ENCODE measurements at places on chromosomes 2 and 18. TPM values are rescaled to one million over a fixed set of nuclear protein-coding genes. Genes with fewer than 3 reads are reported as not detected.

Gene ANTXR1
- 8.8 TPM for total RNA-seq

Gene GRB14
- total RNA-seq = 3.9 TPM

Gene TRABD2A
- total RNA-seq = 0.59 TPM

Gene CDH19
- not detected for total RNA-seq

Gene ZAP70
- not detected for total RNA-seq

Gene FIGLA
- total RNA-seq = not detected

Gene GATA6
- total RNA-seq = 11.9 TPM

Gene TTN
- 2.7 TPM for total RNA-seq

Gene RNF144A
- total RNA-seq = 2.5 TPM

Gene GPR39
- total RNA-seq = not detected

Gene RGPD3
- 0.20 TPM for total RNA-seq

Gene GRP
- total RNA-seq = not detected

Gene PROKR1
- total RNA-seq = not detected

Gene CNTNAP5
- not detected for total RNA-seq

Gene C1GALT1C1L
- 0.20 TPM for total RNA-seq

Gene COL6A3
- 0.14 TPM for total RNA-seq

Gene CPS1
- total RNA-seq = 18.0 TPM

Gene REG3A
- not detected for total RNA-seq

Gene TUBA3E
- total RNA-seq = not detected

Gene BARD1
- total RNA-seq = 21.2 TPM

Gene PTH2R
- total RNA-seq = not detected

Gene CD8B2
- total RNA-seq = not detected

Gene CAPN13
- total RNA-seq = not detected

Gene VIL1
- total RNA-seq = not detected

Gene CFAP221
- total RNA-seq = 1.1 TPM

Gene TANC1
- 78.7 TPM for total RNA-seq

Gene ANKRD44
- total RNA-seq = 13.7 TPM

Gene PCARE
- total RNA-seq = not detected

Gene CDC42EP3
- 35.3 TPM for total RNA-seq

Gene EFR3B
- total RNA-seq = 0.28 TPM

Gene FAM98A
- 36.9 TPM for total RNA-seq

Gene TEKT4
- not detected for total RNA-seq

Gene UXS1
- total RNA-seq = 35.6 TPM

Gene TTC31
- total RNA-seq = 7.3 TPM

Gene NIFK
- total RNA-seq = 50.4 TPM

Gene ATP8B1
- total RNA-seq = 108 TPM

Gene SERPINB5
- total RNA-seq = 0.07 TPM

Gene OTOS
- total RNA-seq = not detected

Gene MYO5B
- total RNA-seq = 0.14 TPM

Gene MRPL33
- total RNA-seq = 75.8 TPM

Gene LOXHD1
- not detected for total RNA-seq

Gene SERPINB13
- not detected for total RNA-seq

Gene ANKRD30B
- not detected for total RNA-seq

Gene SERPINB10
- total RNA-seq = not detected

Gene NYAP2
- not detected for total RNA-seq

Gene MAPK4
- total RNA-seq = not detected

Gene HOXD9
- total RNA-seq = not detected

Gene LDLRAD4
- 1.6 TPM for total RNA-seq

Gene SPATA3
- total RNA-seq = not detected

Gene LRRTM1
- not detected for total RNA-seq

Gene UGT1A3
- total RNA-seq = not detected

Gene PTGR3
- 13.4 TPM for total RNA-seq

Gene TMEM17
- total RNA-seq = 1.5 TPM

Gene SLC5A7
- total RNA-seq = not detected

Gene OSR1
- total RNA-seq = not detected
